Hindlimb muscle (tissue), 1 donor: ENCODE measurements at places on chromosomes 13 and 19.

- DNase-seq: no peak
Measured at GRCh38 chr19:36997152-36997842, 80.9 kb upstream of the ZNF420 start.

GRCh38 chr19:58328999-58329398 is 2.2 kb downstream of the ZSCAN22 start:
- DNase-seq: no peak

DNA sequence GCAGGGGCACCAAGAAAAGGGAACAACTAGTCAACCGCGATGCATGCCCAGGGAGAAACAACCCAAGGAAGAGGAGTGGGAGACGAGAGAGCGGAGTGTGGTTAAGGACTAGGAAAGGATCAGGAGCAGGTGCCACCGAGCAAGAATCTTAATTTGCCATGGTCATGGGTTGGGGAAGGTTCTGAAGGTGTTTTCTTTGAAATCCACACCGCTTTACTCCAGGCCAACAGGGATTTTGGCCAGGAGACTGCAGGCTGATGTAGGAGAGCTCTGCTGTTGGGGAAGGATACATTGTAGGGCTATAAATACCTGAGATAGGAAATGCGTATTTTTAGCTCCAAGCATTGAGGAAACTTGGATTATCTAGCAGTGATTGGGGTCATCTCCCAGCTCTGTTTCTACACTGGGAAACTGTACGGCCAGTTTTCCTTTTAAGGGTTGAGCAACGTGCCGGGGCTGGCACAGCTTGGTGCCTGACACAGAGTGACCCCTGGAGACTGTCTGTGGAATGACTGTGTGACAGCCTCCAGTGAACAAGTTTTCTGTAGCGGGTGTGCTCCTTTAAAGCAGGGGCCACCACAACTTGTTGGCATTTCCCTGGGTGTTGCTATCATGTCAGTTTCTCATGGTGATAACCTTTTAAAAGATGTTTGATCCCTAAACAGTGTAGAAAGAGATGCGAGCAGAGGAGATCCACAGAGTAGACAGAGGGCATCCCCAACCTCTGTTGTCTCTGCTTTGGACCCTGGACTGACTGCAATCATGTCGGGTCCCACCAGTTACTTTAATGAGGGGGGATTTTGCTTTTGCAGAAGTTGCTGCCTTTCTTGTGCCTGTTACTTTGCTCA is 34.3 kb downstream of the ZNF536 start:
- no peak for DNase-seq

GRCh38 chr13:82501834-82502233 is 1380.4 kb downstream of the SLITRK1 start:
- DNase-seq: no peak

DNA sequence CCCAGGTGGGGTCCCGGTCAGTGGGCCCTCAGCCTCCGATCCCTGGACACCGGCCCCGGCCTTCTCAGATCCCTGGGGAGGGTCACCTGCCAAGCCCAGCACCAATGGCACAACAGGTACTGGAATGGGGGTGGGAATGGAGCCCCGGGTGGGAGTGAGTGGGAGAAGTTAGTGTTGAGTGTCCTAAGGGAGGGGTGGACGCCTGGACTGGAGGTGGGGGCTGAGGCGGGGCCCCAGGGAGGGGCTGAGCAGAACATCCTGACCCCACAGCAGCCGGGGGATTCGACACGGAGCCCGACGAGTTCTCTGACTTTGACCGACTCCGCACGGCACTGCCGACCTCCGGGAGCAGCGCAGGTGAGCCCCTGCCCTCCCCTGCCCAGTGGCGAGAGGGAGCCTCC is 17.7 kb downstream of the EPN1 start:
- no peak for DNase-seq

GRCh38 chr13:113739527-113740285 is 19.3 kb upstream of the TMEM255B start:
- DNase-seq: no peak

DNA sequence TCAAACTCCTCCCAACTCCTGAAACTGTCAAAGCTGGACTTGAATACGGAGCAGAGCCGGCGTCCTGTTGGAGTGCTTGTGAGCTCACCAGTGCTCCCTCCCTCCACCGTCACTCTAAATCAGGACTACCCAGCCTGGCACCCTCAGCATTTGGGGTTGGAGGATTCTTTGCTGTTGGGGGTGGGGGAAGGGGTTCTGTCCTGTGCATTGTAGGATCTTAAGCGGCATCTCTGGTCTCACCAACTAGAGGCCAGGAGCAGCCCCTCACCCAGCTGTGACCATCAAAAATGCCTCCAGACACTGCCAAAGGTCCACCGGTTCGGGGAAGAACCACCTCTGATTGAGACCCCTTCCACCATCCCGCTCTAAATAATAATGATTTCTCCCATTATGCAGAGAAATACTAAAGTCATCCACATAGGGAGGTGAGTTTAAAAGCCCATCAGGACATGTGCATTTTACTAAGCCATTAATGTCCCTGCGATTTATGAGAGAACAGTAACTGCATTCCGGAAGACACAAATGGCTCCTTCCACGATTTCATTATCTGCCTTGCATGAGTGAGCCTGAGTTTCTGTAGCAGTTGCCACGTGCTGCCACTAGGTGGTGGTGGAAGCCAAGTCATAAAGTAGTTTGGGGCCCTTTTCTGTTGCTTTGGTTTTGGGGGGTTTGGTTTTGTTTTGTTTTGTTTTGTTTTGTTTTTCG is 16.1 kb upstream of the USP29 start:
- DNase-seq: peak; percentile 76

DNA sequence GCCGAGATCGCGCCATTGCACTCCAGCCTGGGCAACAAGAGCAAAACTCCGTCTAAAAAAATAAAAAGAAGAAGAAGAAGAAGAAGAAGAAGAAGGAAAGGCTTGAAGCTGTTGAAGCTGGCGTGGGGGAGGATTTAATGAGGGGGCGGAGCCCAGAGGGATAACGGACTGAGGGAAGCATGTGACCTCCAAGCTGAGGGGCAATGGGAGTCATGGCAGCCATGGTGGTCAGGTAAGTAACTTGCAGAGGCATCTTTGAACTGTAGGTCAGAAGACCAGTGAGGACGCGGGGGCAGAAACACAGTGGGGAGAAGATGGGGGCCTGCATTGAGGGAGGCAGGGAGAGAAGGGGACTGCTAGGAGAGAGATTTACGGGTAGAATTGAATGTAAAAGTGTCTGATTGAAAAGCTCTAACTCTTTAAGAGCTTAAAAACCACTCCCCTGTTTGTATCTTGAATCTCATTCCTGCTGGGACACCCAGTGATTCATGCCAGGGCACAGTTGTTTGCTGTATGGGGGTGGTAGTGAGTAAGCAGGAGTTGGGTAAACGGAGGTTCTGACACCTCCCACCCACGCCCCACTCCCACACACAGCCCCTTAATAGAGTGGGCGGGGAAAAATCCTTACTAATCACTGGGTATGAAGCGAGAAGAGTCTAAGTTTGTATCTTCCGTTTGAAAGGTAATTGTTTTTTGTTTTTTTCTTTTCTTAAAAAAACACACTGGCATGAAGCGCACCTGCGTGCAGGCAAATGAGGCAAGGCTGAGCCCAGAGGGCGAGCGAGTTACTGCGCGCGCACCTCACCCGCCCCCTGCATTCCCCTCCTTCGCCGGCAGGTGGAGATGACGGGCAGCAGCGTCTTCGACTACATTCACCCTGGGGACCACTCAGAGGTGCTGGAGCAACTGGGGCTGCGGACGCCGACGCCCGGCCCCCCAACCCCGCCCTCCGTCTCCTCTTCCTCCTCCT is 13.0 kb downstream of the TMEM160 start:
- DNase-seq: peak; percentile 83

DNA sequence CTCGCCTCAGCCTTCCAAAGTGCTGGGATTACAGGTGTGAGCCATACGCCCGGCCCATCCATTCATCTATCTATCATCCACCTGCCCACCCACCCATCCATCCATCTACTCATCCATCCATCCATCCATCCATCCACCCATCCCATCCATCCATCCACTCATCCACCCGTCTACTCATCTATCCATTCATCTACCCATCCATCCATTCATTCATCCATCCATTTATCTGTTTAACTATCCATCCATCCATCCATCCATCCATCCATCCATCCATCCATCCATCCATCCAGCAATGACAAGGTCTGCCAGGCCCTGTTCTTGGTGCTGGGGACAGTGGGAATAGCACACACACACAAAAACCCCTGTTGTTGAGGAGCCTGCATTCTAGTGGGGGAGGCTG is 4.5 kb downstream of the VAV1 start:
- no peak for DNase-seq

GRCh38 chr13:33034882-33035520 is 18.8 kb downstream of the KL start:
- no peak for DNase-seq

DNA sequence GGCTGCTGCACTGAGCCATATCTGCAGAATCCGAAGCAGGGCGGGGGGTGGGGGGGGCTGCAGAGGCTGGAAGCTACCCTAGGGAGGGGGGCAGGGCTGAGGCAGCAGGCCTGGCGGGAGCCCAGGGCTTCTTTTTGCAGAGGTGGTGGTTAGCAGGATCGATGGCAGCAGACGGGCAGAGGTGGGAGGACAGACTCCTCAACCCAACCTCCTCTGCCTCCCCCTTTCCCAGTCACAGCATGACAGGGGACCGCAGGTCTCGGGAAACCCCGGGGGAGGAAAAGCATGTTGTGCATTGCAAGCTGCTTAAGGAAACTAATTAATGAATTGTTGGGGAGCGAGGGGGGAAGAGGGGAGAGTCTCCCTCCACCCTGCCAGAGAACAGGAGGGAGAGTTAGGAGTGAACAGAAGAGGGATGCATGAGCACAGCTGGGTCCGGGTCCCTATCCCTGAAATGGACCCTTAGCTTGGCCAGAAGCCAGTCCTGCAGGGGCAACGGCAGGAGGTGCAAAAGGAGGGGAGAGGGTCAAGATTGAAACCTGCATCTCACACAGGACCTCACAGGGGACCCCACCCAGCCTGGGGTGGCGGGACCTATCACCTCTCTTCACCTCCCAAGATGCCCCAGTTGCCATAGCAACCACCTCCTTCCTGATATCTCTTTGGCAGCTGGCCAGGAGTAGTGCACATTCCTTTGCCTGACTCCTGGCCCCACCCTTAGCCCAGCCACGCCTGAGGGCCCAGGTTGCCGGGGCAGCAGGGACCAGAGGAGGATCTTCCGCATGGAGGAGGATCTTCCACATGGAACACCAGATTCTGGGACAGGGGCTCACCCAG is 1.8 kb downstream of the FXYD7 start:
- DNase-seq: no peak

DNA sequence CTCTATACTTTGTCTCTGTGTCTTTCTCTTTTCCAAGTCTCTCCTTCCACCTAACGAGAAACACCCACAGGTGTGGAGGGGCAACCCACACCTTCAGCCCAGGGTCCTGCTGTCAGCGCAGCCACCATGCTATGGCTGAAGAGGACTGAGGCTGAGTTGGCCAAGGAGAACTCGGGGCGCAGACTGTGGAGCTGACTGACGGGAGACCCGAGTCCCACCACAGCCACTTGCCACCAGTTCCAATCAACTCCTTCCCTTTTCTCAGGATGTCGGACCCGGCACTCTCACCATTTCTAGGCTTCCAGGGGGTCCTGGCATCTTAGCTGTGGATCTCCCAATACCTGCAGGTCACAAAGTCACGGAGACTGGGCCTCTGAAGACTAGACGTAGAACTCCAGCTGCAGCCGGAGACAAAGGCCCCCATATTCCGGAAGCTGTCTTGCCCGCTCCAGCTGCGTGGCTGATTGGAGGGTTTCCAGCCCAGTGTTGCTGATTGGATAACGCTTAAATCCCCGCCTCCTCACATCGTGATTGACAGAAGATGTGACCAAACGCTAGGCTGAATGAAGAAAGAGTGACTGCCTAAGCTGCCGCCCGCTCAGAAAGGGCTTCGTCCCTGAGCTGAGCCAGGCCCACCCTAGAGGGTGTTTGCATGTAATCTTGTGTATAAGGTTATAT is 63.6 kb downstream of the ZNF429 start:
- DNase-seq: peak; percentile 96

DNA sequence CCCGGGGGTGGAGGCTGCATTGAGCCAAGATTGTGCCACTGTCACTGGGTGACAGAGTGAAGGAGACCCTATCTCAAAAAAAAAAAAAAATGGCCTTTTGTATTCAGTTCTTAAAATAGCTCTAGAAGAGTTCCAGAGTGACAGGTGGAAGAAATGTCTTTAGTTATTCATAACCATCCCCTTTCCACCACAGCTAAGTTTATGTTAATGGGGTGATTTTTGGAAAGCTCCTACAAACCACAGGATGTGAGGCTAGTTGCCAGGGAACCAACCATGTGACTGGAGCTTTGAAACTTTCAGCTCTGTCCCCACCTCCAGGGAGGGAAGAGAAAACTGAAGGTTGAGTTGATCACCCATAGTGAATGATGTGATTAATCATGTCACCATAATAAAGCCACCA is 6.9 kb downstream of the ZNF490 start:
- no peak for DNase-seq

GRCh38 chr19:49113762-49114629 is at the start of gene LIN7B:
Gene LIN7B, plus strand, starts transcription at chr19:49114370. Its CDS starts 35 bp downstream, at chr19:49114405.
- DNase-seq: peak; percentile 78
